GM12878 (cell line): ENCODE measurements at places on chromosomes 3 and 15.

DNA sequence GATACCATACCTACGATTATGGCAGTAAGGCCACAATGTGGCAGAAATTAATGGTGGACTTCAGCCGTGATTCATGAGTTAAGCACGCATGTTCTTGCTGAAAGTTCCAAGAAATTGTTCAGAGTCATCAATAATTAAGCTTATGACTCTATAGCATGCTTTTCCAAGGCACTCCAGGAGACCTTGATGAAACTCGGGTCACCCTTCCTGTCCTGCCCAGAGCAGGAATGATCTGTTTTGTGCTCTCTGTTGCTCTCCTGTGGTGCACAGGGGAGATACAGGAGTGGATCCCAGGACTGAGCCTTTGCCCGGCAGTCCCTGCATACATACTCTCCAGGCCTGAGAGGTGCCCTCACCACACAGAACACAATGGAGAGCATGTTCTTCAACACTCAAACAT, 141.6 kb upstream of the SLC2A2 start:
- DNase-seq: no peak
- H3K4me3 ChIP-seq: no peak overlapping the region

- H3K4me3 ChIP-seq: peak overlapping the region; percentile 39
- H3K27ac ChIP-seq: peak overlapping the region; percentile 55
- no peaks in the 10 kb centered on the region for H3K27me3 ChIP-seq
- no peaks in the 10 kb centered on the region; the same call in 1 of the 2 replicates for H3K36me3 ChIP-seq
- DNase-seq: peak; percentile 69
Observed at GRCh38 chr3:105862217-105862616, 6.6 kb downstream of the CBLB start.

- no peaks in the 10 kb centered on the region for H3K27me3 ChIP-seq
- no peaks in the 10 kb centered on the region for H3K36me3 ChIP-seq
- no peak overlapping the region for H3K4me3 ChIP-seq
- no peak for DNase-seq
Observed at GRCh38 chr3:156614642-156615511, 59.5 kb upstream of the TIPARP start.

DNA sequence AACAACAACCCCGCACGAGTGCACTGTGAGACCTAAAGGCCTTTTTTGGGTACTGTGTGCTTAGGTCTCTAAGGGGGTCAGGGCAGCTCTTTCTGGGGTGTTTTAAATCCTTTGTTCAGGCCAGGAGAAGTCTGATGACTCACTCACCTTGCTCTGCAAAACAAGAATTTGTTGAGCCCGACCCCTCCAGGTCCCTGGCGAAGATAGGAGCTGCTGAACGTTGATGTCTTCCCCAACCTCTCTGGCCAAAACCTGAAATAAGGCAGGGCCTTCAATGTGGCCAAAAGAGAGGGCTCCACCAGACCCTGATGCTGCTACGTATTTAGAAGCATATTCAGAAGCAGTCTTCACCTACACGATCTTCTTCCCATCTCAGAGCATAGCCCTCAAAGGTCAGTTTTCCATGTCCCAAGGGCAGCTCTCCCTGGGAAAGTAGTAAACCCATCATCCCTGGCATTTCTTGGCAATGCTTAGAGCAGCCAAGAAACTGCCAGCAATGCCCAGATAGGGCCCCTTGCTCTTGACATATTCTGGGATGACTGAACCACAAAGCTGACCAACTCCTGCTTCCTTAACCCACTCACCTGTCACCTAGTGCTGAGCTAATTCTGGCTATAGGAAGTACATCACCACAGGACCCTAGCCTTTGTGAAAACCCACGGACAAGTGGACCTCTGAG, 27.1 kb downstream of the CCDC13 start:
- no peak overlapping the region for H3K27ac ChIP-seq
- H3K4me3 ChIP-seq: no peak overlapping the region
- H3K36me3 ChIP-seq: no peaks in the 10 kb centered on the region
- H3K27me3 ChIP-seq: no peaks in the 10 kb centered on the region
- H3K4me1 ChIP-seq: no peaks in the 10 kb centered on the region
- no peak for DNase-seq

DNA sequence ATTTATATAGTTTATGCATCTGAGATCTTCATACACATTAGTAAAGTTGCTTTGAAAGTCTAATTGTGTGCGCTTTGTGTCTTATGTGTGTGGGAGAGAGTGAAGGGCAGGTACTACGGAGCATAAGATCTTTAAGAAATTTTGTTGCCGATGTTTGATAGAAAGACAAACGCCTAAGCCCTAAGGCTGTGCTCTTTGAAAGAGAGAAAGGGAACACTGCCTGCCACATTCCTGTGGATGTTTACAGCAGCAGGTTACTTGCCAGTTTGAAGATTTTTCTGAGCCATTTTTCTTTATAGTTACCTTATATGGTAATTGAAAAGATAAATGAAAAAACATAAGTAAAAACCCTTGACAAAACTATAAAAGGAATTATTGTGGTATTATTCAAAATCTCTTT, 17.0 kb downstream of the DTWD1 start:
- DNase-seq: no peak
- H3K4me1 ChIP-seq: no peaks in the 10 kb centered on the region
- H3K27ac ChIP-seq: no peak overlapping the region

DNA sequence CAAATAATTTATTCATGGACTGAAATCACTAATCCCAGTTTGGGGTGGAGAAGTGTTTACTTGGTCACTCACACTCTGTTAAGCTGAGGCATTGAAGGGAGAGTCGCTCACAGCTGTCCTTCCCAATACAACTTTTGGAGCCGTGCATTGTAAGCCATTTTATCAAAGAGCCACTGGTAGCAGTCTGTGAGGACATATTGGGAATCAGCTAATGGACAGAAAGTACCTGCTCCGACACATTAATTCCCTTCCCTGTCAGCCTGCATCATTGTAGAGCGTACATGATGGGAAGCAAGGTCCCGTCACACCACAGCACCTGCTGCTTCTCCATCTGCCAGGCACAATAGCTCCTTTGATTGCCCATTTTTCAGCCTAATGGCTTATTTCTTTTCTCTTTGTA, 643.2 kb downstream of the SQOR start:
- no peak for DNase-seq
- H3K4me1 ChIP-seq: no peaks in the 10 kb centered on the region
- no peak overlapping the region for H3K27ac ChIP-seq
